Fibroblast of lung (primary cell): ENCODE measurements at places on chromosomes 16 and 17.

DNA sequence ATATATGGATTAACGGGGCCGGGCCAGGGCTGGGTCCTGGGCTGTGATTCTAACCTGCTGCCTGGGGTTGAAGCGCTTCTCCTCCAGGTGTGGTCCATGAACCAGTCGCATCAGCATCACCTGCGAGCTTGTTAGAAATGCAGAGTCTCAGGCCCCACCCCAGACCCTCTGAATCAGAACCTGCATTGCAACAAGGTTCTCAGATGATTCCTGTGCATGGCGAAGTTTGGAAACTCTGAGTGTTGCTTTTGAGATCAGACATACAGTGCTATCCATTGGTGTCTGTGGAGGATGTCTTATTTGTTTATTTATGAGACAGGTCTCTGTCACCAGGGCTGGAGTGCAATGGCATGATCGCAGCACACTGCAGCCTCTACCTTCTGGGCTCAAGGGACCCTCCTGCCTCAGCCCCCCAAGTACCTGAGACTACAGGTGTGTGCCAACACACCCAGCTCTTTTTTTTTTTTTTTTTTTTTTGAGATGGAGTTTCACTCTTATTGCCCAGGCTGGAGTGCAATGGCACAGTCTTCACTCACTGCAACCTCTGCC lies 99.8 kb downstream of the PITPNC1 start:
- DNase-seq = no peak

DNA sequence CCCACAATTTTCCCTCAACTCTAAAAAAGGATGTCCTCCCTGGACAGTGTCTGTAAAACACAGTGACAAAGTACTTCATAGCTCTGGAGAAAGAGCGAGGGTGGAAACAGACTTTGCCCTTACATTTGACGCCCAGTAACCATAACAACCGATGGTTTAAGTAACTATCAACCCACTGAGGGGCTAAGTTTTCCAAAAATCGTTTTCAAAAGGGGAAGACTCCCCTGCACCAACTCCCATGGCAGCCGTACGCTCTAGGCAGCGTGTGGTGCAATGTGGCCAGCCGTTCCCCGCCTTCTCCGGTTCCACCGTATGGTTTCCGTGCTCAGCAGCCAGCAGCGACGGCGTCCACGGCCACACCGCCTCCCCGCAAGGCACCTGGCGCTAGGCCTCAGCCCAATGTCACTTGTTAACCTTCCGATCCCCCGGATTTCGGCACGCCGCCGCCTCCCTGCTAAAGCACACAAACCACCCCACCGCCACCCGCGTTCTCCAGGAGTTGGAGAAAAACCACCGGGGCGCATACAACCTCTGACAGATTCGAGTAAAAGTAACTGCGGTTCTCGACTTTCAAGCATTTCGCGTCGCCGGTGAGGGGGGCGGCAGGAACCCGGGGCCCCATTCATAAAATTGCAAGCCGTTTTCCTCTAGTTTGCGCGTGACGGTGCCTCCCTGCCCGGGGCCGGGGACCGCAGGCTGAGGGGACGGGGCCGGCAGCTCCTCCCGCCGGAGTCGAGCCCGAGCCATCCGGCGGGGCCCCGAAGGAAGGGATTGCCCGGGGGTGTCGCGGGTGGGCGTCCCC lies 661 bp downstream of the TEX2 start:
- DNase-seq = peak; percentile 17

GRCh38 chr17:5424909-5425308 lies 4.9 kb downstream of the RPAIN start:
- DNase-seq = peak; percentile 44

DNA sequence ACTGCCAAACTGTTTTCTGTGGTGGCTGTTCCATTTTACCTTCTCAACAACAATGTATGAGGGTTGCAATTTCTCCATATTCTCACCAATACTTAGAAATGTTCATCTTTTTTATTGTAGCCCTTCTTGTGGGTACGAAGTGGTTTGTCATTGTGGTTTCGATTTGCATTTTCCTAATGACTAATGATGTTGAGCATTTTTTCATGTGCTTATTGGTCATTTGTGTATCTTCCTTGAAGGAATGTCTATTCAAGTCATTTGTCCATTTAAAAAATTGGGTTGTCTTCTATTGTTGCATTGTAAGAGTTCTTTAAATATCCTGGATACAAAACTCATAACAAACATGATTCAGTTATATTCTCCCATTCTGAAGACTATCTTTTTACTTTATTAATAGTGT lies 47.5 kb upstream of the CCL2 start:
- DNase-seq = peak; percentile 72

DNA sequence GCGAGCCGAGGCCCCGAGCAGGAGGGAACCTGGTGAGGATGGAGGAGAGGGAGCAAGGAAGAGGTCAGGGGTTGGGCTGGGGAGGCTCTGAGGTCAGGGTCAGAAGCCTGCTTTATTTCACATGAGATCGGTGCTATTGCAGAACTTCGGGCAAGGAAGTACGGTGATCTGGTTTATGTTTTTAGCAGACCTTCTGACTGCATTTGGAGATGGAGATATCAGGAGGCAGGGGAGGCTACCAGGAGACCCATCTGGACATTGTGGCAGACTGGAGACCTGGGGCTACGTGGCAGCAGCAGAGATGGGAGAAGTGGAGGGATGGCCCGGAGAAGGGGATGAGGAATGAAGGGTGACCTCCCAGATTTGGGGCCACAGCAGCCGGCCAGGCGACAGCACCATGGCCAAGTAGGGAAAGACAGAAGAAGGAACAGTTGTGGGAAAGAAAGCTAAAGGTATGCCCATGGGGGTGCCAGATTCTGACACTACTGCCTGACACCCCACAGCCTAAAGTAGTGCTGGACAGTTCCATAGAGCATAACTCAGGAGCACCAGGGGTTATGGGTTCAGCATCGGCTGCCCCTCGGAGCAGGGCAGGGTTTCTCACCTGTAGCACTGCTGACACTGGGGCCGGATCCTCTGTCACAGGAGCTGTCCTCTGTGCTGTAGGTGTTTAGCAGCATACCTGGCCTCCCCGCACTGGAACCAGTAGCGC lies 7.4 kb downstream of the CACNG4 start:
- no peak for DNase-seq

DNA sequence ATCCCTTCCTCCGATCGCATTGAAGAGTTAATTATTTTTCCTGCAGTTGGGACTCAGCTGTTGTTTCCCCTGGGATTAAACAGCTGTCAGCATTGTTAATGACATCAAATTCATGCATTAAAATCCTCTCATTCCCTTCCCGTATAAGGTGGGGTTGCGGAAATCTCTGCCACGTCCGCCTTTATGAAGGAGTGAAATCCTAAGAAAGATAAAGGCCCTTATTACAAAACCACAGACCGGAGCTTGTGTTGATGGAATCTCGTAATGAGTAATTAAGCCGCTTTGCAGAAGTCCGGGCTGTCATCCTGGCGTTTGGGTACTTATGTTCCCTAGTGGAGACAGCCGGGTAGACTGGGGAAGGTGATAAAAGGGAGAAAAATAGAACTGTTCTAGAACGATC lies 627.6 kb downstream of the MAF start:
- DNase-seq = no peak

- no peak for DNase-seq
Observed at GRCh38 chr17:50593321-50593720, 32.8 kb downstream of the CACNA1G start.

DNA sequence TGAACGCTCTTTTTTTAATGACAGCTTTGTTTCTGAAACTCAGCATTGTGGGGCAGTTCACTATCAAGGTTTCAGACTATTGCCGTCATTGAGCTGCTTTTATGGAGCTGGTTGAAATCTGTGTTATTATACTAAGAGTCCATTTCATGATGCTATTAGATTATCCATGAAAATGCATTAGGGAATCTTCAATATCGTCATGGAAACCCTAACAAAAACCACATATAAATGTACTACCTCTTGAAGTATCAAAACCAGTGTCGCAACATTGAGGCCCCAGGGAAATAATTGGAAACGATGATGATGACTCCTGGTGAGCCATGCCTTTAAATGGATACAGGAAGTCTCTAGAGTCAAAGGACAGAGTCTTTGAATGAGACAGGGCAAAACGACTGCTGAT lies 231.6 kb upstream of the CPHXL start:
- DNase-seq = no peak

DNA sequence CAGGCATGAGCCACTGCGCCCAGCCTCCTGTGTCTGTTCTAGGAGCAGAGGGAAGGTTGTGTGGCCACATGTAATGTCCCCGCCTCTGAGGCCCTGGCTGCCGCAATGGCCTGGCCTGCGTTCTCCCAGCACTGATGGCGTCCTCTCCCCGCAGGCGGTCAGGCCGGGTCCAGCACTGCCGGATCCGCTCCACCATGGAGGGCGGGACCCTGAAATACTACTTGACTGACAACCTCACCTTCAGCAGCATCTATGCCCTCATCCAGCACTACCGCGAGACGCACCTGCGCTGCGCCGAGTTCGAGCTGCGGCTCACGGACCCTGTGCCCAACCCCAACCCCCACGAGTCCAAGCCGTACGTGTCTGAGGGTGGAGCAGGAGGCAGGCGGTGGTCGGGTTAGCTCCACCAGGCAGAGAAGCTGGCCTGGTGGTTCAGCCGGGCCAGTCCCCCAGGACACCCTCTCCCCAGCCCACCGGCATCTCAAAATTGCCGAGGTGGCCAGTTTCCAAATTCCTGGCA lies 100.8 kb downstream of the SDR42E1 start:
- DNase-seq = no peak

DNA sequence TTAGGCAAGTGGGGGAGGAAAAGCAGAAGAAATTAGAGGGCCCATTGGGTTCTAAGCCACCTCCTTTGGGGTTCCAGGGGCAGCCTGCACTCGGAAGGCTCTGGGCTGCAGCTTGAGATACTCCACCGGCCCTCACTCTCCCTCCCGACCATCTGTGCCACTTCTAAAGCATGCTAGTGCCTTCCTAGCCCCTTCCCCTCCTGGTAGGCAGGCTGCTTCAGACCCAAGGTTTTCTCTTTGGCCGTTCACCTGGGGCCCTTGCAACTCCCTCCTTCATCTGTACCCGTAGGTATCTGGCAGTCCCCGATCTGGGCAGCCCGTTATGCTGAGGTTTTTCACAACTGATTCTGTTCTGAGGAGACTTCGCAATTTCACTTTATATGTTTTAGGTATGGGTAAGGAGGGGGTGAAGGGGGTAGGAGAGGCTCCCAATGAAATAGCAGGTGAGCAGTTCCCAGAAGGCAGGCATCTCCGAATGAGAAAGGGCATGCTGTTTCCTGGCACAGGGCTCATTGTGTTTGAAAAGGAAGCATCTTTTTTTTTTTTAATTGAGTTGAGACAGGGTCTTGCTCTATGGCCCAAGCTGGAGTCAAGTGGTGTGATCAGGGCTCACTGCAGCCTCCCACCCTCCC lies 98.7 kb downstream of the RAB11FIP4 start:
- no peak for DNase-seq

DNA sequence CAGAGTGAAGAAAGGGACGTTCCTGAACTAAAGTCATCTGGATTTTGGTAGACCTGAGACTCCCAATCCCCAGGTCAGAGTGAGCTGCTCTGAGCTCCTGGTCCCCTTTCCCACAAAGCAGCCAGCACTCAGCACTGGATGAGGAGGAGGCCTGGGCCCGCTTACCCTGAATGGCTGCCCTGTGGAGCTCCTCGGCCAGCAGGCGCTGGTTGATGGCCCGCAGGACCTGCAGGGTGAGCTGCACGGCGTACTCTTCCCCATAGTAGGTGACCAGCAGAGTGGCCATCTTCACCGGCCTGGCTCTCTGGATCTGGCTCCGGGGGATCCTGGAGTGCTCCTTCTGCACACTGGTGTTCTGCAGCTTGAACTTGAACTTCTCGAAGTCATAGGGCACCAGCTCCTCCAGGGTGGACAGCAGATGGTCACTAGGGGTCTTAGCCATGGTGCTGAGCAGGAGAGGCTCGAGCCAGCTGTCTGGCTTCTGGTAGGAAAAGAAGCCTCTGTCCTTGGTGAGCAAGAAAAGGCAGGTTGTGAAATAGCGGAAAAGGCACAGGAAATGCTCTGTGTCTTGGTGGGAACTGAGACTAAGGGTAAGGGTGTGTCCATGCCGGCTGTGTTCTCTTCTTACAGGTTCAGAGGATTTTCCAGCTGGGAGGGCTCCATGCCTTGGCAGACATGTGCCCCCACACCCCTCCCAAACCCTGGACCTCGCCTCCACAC lies at the start of gene MEFV:
TSS of gene MEFV (minus strand) at position 488 of the 720 bp plus-strand sequence. CDS start at position 442, 46 bp downstream.
- no peak for DNase-seq

- no peak for DNase-seq
Observed at GRCh38 chr16:66255647-66256046, 110.8 kb upstream of the CDH5 start.

- no peak for DNase-seq
Observed at GRCh38 chr16:89187770-89188392, 12.5 kb downstream of the SLC22A31 start.

- DNase-seq = no peak
Observed at GRCh38 chr16:57798953-57799599, 3.2 kb downstream of the KIFC3 start.

DNA sequence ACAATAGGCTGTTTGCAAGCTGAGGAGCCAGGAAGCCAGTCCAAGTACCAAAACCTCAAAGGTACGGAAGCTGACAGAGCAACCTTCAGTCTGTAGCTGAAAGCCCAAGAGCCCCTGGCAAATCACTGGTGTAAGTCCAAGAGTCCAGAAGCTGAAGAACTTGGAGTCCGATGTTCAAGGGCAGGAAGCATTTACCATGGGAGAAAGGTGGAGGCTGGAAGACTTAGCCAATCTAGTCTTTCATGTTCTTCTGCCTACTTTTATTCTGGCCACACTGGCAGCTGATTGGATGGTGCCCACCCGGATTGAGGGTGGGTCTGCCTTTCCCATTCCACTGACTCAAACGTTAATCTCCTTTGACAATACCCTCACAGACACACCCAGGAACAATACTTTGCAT lies 15.3 kb downstream of the CD300LB start:
- DNase-seq = no peak

- DNase-seq = peak; percentile 66
Observed at GRCh38 chr16:11349599-11350276, 4.5 kb downstream of the RMI2 start.

- peak; percentile 91 for DNase-seq
Observed at GRCh38 chr17:37848690-37849616, 75.3 kb upstream of the TBC1D3K start.

GRCh38 chr17:63365366-63366240 lies 80.5 kb downstream of the CYB561 start:
- DNase-seq = no peak

- DNase-seq = no peak
Observed at GRCh38 chr17:27491713-27492190, 35.5 kb downstream of the KSR1 start.
